ENCODE measurements at places on chromosomes 4 and X.

GRCh38 chr4:143337600-143338287 lies 1.1 kb downstream of the GAB1 start:
- DNase-seq = no peak

DNA sequence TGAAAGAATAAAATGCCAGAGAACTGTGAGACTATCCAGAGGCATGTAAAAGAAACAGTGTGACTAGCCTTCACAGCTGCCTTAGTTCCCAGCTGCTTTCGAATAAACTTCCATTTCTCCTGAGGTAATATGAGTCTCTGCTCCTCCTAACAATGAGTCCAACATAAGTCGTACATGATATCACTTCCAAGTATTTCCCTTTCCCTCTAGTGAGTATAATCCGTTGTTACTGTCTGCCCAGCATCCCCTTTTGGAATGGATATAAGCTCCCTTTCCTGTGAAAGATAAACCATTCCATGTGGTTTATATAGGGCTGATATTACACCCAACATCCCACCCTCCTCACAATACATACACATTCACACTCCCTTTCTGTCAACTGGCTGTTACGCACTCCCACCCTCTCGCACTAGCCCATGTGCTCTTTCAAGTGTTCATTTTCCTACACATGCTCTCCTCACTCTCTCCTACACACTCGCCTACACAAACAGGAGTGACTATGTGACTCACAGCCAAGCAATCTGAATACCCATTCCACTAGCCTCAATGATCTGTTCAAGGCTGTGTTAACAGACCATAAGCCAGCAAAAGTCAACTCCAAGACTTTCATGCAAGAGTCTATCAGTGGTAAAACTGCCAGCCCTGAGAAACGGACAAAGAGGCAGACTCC lies 5.0 kb downstream of the NAF1 start:
- no peak for DNase-seq

DNA sequence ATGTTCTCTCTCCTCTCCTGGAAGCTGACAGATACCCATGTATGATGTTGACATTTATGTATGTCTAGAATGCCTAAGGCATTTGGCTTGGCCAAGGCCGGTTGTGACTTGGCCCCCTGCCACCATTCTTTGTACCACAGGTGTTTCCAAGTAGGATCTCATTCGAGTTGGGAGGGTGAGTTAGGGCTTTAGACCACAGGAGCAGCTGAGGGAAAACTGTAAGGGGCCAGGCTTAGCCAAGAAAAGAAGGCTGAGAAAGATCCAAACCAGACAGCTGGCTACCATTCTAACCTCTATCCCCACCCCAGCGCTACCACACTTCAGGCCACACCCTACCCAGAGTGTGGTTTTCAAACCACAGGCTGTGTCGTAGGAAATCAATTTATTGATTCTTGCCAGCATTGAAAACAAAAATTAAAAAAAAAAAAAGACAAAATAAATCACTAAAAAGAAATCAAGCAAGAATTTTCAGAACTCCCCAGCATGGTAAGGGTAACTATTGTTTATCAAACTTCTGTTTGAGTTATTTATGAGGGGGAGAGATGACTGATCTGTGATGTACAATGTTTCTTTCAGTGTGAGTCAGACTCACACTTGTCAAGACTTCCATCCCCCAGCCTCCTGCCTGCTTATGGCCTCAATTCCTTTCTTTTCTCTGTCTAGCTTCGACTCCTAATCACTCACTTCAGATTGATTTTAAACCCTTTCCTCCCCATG lies 9.9 kb downstream of the TMSB4X start:
- DNase-seq = no peak

DNA sequence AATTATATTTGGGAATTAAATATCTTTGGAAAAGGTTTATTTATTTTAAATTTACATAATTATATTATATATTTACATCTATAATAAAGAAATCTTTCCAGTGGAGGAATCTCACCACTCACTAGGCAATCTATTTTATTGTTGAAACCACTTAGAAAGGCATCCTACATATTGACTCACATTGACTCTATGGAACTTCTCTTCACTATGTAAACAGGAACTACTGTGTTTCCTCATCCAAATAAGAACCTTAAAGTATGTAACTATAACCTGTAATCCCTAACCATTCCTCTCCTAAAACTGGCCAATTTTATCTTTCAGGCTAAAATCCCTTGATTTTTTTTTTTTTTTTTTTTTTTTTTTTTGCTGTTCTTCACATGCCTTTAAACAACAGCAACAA lies 268.7 kb downstream of the MAPK10 start:
- no peak for DNase-seq

DNA sequence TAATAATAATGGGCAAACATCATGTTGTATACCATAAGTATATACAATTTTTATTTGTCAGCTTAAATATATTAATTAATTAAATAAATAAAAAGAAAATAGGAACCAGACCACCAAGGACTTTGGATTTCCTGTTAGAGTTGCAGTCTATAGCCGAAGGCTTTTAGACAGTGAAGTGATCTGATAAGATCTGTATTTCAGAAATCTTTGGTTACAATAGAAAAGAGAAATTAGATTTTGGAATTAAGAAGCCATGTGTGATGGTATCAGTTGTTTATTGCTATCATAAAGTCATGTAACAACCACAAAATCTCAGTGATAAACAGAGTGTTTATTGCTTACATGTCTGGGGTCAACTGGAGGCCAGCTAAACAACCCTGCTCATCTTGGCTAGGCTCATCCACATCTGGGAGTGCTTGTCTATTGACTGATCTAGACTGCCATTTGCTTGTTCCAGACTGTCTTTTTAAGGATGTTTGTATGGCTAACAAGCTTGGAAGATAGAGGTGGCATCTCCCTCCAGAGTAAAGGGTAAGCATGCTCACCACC lies 142.1 kb upstream of the USP9X start:
- DNase-seq = no peak

- no peak for DNase-seq
Measured at GRCh38 chr4:81666491-81666890, 194.8 kb upstream of the RASGEF1B start.

DNA sequence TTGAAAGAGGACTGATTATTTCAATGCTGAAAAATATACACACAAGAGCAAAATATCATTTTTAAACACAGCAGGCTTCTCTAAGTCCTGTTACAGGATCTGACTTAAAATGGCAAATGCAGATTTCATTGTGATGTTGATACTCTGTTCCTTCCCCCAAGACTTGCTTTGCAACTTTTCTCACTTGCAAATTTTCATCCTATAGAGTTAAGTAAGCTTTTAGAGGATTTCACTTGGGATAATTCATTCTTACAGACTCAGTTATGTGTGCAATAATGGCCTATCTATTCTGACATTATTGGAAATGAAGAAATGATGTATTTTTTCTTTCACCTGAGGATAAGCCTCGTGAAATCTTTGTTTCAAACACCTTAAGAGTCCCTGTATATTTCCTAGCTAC lies 2403.2 kb downstream of the ARAP2 start:
- no peak for DNase-seq

- DNase-seq = no peak
Measured at GRCh38 chrX:71366674-71367256, 608 bp downstream of the TAF1 start.

- DNase-seq = no peak
Measured at GRCh38 chrX:42149765-42150164, 226.4 kb upstream of the CASK start.

DNA sequence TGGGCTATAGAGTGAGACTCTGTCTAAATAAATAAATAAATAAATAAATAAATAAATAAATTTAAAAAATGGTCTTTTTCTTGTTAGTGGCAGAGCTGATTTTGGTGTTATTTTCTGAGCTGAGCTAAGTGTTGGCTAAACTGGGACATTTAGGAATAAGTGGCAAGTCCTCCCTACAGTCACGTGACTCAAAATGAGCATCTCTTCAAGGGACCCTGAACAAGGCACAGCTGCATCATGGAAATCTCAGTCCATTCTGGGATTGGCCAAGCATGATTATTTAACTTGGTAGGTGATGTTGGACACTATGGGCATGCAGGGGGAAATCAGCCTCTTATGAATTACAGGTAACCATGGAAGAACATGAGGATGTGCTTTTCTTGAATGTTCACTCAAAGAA lies 42.0 kb downstream of the HAND2 start:
- no peak for DNase-seq

DNA sequence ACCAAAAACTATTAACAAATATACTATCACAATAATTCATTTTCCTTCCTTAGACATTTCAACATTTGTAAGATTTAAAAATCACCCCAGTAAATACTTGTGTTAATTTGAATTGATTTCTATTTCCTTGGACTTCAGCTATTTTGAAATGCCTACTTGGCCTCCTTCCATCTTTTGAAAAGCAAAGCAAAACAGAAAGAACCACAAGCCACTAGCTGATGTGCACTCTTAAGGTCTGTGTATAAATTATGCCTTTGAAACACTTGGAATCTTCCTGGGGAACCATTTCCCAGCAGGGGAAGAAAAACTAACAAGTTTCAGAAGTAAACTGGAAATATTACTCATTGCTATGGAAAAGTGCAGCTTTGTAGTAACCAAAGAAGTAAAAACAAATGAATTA lies 139.8 kb downstream of the CLCN4 start:
- no peak for DNase-seq

- no peak for DNase-seq
Measured at GRCh38 chrX:153688911-153689590, 1.3 kb downstream of the SLC6A8 start.

DNA sequence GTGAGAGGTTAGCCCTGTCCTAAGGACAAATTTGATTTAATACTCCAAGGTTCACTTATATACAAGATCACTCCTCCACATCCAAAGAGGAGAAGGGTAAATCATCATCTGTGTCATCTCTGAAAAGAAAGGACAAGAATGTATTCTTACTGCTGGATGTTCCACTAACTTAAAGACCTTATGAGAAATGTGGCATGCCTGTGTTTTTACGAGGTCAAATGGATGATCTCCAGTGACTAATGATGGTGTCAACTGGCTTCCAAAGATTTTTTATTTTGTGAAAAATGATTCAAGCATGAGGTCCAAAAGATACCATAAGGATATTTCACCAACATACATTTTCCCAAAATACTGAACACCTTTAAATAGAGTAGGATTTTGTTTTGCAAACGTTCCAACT lies 143.4 kb downstream of the PTCHD1 start:
- DNase-seq = no peak

- no peak for DNase-seq
Measured at GRCh38 chrX:87583679-87584078, 66.1 kb downstream of the KLHL4 start.

DNA sequence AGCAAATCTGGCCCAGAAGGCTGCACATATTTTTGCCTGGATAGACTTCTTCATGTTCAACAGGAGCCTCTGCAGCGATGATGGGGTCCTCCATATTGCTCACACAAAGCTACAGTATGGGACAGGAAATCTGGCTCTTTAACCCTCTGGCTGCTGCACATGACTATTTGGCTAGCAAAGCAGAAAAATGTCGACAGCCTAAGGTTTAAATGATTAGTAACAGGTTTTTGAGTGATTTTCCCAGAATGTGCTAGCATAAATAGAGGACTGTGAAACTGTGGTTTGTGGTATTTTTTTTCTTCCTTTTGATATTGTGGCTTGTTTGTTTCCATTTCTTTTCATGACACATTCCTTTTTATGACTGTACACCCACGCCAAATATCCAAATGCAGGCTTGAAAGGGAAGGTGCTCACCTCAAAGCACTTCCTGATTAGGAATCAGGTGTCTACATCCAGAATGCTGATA lies 120.2 kb upstream of the GK2 start:
- no peak for DNase-seq

DNA sequence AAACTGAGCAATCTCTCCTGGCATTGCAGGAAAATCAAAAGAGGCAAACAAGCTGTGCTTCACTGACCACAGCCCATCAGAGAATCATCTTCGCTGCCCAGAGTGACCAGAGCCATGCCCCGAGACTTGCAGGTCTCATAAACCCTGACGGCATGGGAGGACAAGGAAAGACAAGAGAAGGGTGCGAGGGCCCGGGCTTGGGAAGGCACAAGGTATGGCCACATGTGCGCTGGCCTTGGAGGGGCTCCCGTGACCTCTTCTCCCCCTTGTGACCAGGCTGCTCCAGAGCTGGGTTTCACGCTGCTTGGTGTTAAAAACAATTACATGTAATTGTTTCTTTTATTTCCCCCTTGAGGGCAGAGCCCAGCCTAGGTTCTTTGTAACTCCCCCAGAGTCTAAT lies 20.8 kb downstream of the DCTD start:
- DNase-seq = no peak

DNA sequence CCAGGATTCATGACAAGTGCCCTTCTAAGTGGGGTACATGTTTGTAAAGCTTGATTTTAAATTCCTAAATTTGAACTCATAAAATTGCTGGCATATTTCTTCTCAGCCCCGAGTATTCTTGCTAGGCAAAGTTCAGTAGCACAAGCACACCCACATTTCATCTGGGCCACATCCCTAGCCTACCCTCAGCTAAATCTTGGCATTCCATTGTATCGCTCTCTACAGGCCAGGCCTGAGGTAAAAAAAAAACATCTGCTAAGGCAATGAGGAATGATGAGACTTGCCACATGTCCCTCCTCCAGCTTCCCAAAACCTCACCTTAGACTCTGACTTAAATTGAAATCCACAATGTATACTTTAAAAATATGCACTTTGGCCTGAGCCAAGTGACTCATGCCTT lies 51.4 kb upstream of the VCX3B start:
- no peak for DNase-seq

GRCh38 chr4:182155806-182156205 lies 87.4 kb upstream of the TENM3 start:
- DNase-seq = no peak

- DNase-seq = no peak
Measured at GRCh38 chr4:37909332-37910090, 18.6 kb downstream of the TBC1D1 start.

DNA sequence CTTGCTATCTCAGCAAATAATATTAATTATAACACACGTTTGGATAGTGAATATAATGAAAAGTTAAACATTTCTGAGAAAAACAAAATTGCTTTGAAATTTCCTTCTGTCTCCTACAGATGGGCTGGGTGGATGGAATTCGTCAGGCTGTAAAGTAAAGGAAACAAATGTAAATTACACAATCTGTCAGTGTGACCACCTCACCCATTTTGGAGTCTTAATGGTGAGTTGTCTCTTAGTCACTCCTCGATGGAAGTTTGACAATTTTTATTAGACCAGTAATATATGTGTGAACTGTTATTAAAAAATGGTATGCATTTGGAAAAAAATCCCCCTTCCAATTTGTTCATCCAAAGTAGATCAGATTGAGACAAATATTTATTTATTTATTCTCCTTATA lies 92.5 kb upstream of the BRS3 start:
- DNase-seq = no peak

GRCh38 chrX:9383655-9384054 lies 81.2 kb upstream of the TBL1X start:
- DNase-seq = no peak

- no peak for DNase-seq
Measured at GRCh38 chr4:119103263-119103662, 32.4 kb upstream of the MYOZ2 start.

- no peak for DNase-seq
Measured at GRCh38 chr4:19945501-19945900, 306.2 kb upstream of the SLIT2 start.

GRCh38 chr4:3022651-3023050 lies 51.7 kb downstream of the HTT-AS start:
- no peak for DNase-seq

GRCh38 chrX:42992199-42992943 lies 214.4 kb upstream of the PPP1R2C start:
- DNase-seq = no peak

GRCh38 chr4:174172274-174172673 lies 111.2 kb downstream of the FBXO8 start:
- no peak for DNase-seq

GRCh38 chr4:10622728-10623127 lies 61.8 kb downstream of the CLNK start:
- DNase-seq = no peak
